Brain pericyte (primary cell): ENCODE measurements at places on chromosomes 3 and 15.

DNA sequence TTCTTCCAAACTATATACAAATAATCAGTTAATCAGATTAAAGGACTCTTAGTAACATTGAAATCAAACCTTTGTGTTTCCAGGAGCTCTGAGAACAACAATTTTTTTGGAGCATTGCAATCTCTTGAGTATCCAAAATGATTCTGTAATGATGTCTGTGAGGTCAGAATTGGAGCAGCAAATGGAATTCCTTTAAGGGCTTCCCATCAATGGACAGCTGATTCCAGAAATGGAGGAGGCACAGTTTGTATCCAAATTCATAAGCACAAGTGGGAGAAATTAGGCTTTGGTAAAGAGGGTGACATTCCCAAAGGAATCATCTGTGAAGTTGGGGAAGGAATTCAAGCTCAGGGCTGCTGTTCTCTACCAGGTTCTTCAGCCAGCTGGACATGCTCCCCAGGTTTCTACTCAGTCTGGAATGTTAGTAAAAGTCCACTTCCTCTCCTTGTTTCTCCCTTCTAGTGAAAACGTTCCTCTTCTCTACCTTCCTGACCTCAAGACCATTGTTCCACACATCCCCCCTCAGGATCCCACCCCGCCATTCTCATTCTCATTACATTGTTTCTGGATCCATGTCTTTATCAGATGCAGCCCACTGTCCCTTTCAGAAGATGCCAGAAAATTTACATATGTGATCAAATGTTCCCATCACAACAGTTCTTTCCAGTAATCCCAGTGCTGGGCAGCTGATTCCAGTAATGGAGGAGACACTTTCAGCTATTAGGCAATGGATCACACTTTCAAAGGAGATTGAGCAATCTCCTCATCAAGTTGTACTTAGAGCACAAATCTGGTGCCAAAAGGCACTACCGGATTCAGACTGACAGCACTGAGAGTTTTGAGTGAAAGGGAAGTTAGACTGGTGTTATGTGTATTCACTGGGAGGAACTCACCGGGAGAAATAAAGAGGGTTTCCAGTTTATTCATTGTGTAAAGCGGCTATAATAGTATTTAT, 391.3 kb upstream of the TPRG1 start:
- DNase-seq, result no peak

- no peak for DNase-seq
These were observed 382.5 kb downstream of the TBC1D5 start for GRCh38 chr3:17359911-17360310.

GRCh38 chr15:81914734-81915256, 131.0 kb downstream of the MEX3B start:
- DNase-seq, result no peak

DNA sequence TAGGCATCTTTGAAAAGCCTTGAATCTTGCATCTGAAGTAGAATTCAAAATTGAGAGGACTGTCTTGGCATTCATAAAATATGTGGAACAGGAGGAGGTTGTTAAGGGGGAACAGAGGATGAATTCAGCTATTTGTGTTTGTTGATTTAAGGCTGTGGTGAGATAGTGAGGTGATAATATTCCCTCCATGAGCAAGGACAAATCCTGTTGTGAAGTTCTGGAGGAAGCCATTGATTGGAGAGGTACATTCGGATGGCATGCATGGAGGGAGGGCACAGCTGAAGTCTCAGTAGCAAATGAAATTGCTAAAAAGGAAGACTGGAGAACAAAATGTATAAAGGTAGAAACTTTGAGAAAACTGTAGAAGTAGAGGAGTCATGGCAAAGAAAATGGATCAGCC, 443.8 kb downstream of the NLGN1 start:
- no peak for DNase-seq

DNA sequence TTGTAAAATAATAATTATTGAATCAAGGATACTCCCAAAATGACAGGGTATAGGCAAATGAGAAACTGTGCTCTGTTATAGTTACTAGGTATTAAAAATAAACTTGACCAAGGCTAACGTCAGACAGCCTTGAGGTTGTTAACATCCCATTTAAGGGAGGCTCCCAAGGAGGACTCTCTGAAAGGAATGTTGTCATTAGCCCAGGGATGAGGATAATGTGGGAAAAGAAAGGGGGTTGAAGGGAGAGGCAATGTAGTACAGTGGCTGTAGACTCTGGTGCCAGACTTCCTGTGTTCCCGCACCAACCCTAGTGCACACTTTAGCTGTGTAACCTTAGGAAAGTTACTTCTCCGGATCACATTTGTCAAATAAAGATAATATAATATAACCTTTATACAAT, 47.0 kb upstream of the RARB start:
- no peak for DNase-seq

- no peak for DNase-seq
These were observed 2.6 kb downstream of the GP5 start for GRCh38 chr3:194396539-194396858.

- no peak for DNase-seq
These were observed 87.4 kb downstream of the NFKBIZ start for GRCh38 chr3:101936419-101937356.

- no peak for DNase-seq
These were observed 30.6 kb downstream of the SLC6A11 start for GRCh38 chr3:10846657-10846975.

DNA sequence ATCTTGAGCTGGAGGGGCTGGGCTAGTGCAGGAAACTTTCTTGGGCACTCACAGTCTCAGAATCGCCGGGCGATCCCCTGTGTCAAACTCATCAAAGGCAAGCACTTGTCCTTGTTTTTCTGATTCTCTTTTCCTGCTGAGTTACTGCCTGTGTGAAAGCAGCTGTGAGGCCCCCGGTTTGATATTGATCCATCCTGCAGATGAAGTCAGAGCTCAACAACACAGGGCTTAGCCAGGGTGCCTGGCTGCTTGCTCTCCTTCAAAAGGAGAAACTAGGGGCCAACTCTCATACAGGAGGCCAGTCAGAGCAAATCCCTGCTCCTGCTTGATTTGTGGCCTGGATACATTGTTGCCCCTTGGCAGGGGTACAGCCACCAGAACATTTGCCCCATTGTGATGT, 22.9 kb downstream of the CLSTN2 start:
- DNase-seq, result no peak

GRCh38 chr15:83971992-83972391, 263.6 kb upstream of the GOLGA6L4 start:
- DNase-seq, result no peak

GRCh38 chr3:65126527-65127410, 439.0 kb upstream of the ADAMTS9 start:
- no peak for DNase-seq
